Activated naive CD8-positive, alpha-beta T cell treated with anti-CD3 and anti-CD28 coated beads for 36 hours (primary cell): ENCODE measurements at places on chromosomes 6 and 20. TPM values are rescaled to one million over a fixed set of nuclear protein-coding genes. Genes with fewer than 3 reads are reported as not detected.
A peak's percentile ranks its signal among the peaks of the same experiment; 100 is the strongest.

DNA sequence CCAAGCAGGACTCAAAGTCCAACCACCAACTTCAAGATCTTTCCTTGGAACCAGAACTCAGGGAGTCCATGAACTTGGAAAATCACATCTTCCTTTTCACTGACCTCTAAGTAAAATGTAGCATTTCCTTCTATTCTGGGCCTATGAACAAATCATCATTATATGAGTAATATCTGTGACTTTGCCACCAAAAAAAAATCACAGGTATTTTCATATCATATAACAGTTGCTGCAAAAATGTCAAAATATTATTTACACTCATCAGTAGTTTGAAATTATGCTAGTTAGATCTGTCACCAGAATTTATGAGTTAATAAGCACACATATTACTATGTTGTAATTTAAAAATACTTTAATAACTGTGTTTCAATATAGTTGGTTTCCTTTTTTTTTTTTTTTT is 27.3 kb upstream of the TLDC2 start:
- H3K27me3 ChIP-seq = no peaks in the 10 kb centered on the region
- peaks cover 14% of the 10 kb centered on the region for H3K4me1 ChIP-seq
- H3K36me3 ChIP-seq = no peaks in the 10 kb centered on the region
- H3K4me3 ChIP-seq = no peak overlapping the region

GRCh38 chr20:34825530-34826362 is at the start of gene NCOA6:
TSS of gene NCOA6 (minus strand) at chr20:34825651. CDS start at chr20:34782355, 43,296 bp downstream.
- peaks cover 32% of the 10 kb centered on the region for H3K4me1 ChIP-seq
- peak within 1 kb of the TSS; percentile 90 for H3K27ac ChIP-seq
- peak within 1 kb of the TSS; percentile 95 for H3K4me3 ChIP-seq
- peaks cover 9% of the 10 kb centered on the region for H3K36me3 ChIP-seq

The ULBP2 gene
- 0.43 TPM for total RNA-seq

- DNase-seq = no peak
- no peaks in the 10 kb centered on the region for H3K27me3 ChIP-seq
- H3K4me3 ChIP-seq = no peak overlapping the region
- H3K4me1 ChIP-seq = no peaks in the 10 kb centered on the region
Observed at GRCh38 chr6:38345586-38345985, 294.1 kb downstream of the BTBD9 start.
